ENCODE measurements at places on chromosomes 2 and 18. TPM values are rescaled to one million over a fixed set of nuclear protein-coding genes. Genes with fewer than 3 reads are reported as not detected.

ATP8B1 gene
- 4.8 TPM for total RNA-seq

SLC25A52 gene
- not detected for total RNA-seq

GKN2 gene
- not detected for total RNA-seq

MYO7B gene
- total RNA-seq, result not detected

PAIP2B gene
- total RNA-seq, result 1.9 TPM

PSMA8 gene
- not detected for total RNA-seq

LCT gene
- total RNA-seq, result not detected

EPHA4 gene
- 18.6 TPM for total RNA-seq

LAMA3 gene
- 3.5 TPM for total RNA-seq

CIB4 gene
- not detected for total RNA-seq

NCKAP5 gene
- 0.12 TPM for total RNA-seq

CCDC102B gene
- total RNA-seq, result 5.8 TPM

CYB5A gene
- total RNA-seq, result 160 TPM

KDM3A gene
- 25.6 TPM for total RNA-seq

RAB17 gene
- 1.6 TPM for total RNA-seq
